ENCODE measurements at places on chromosomes 3 and 15. TPM values are rescaled to one million over a fixed set of nuclear protein-coding genes. Genes with fewer than 3 reads are reported as not detected.

Gene DLEC1
- 1.2 TPM for total RNA-seq

Gene SOX14
- 0.30 TPM for total RNA-seq

Gene CLSTN2
- 20.7 TPM for total RNA-seq

DNA sequence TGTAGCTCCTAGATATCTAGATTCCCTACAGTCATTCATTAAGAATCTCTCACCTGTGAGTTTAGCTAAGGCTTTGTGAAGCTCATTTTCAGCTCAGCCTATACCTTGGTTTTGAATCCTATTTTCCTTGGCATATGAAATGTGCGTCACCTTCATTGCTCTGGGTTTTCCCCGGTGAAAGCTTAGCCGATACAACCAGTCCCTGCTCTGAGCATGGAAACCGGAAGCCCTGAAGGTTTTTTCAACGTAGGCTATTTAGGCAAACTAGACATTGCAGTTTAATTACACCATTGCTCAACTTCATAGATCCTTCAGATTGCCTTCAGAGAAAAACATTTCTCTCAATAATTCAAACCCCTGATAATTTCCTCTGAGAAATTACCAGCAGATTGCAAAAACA, 206.8 kb upstream of the TPRG1 start:
- no peak overlapping the region for H3K4me3 ChIP-seq
- no peak overlapping the region for H3K27ac ChIP-seq
- no peaks in the 10 kb centered on the region for H3K36me3 ChIP-seq
- H3K4me1 ChIP-seq = no peaks in the 10 kb centered on the region

GRCh38 chr15:40543082-40543481, 21.8 kb downstream of the CCDC32 start:
- no peak for DNase-seq
- H3K4me1 ChIP-seq = peaks cover 8% of the 10 kb centered on the region
- no peaks in the 10 kb centered on the region for H3K27me3 ChIP-seq
- H3K27ac ChIP-seq = no peak overlapping the region

DNA sequence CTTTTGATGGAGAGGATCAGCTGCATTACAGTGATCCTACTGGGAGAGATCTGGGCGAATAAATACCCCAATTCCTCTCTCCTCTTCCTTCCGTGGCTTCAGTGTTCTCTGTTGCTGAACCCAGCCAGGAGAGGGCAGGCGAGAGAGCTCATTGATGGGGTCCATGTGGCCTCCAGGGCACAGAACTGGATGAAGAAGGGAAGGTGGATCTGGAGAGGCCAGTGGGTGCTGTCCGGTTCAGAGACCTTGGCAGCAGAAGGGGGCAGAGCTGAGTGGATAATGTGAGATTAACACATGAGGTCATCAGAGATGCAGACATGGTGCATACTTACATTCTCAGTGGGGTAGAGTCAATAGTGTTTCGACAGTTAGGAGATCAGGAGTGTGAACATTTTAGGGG, 193.6 kb downstream of the CLSTN2 start:
- no peak overlapping the region for H3K4me3 ChIP-seq
- no peak overlapping the region for H3K27ac ChIP-seq
- DNase-seq = no peak
- no peaks in the 10 kb centered on the region for H3K36me3 ChIP-seq

GRCh38 chr3:29690686-29691353, 409.9 kb downstream of the RBMS3 start:
- H3K4me3 ChIP-seq = no peak overlapping the region
- H3K27me3 ChIP-seq = no peaks in the 10 kb centered on the region
- DNase-seq = no peak
- H3K36me3 ChIP-seq = no peaks in the 10 kb centered on the region

Gene MAGI1
- 86.3 TPM for total RNA-seq

DNA sequence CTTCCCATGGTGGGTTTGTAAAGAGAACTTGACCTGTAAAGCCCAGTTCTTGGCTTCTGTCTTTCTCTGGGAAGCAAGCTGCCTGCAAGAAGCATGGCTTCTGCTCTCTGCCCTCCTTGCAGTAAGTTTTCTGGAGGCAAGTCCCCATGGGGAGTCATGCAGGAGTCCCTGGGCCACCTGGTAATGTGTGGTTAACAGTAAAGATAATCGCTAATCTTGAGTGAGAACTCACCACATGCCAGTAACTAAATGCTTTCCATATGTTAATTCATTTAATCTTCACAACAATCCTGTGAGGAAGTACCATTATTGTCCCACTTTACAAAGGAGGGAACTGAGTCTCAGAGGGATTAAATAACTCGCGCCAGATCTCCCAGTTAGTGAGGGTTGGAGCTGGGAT, 4.2 kb downstream of the CAPN3 start:
- H3K27ac ChIP-seq = no peak overlapping the region
- H3K27me3 ChIP-seq = no peaks in the 10 kb centered on the region
- H3K4me3 ChIP-seq = no peak overlapping the region
- DNase-seq = no peak

GRCh38 chr3:40044487-40044886, 235.1 kb downstream of the MYRIP start:
- no peak overlapping the region for H3K27ac ChIP-seq
- DNase-seq = no peak
- no peaks in the 10 kb centered on the region for H3K4me1 ChIP-seq
- H3K27me3 ChIP-seq = no peaks in the 10 kb centered on the region
- H3K36me3 ChIP-seq = no peaks in the 10 kb centered on the region
- H3K4me3 ChIP-seq = no peak overlapping the region

DNA sequence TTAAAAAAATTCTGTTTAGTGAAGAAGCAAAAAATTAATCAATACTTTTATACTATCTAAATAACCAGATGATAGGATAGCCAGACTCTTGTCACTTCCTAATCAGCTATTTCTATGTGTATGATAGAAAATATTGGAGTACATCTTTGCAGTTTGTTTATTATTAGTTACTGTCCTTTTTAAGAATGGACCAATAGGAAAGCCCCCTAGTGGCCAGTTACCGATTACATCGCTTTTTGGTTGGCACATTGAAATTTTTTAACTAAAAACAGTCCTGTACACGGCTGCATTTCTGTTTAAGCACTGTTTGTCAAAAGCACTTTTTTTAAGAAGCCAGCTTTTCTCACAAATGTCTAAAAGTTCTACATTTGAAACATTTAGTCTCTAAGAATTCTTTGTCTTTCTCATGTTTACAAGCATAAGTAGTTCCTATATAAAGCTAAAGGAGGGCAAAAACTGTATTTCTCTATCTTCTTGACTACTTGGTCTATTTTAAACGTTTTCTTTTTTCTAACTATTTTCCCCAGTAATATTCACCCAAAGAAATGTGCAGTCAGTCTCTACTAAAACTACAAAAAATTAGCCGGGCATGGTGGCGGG, 253.2 kb upstream of the LRTM1 start:
- peak; percentile 35 for DNase-seq
- H3K27ac ChIP-seq = no peak overlapping the region
- H3K36me3 ChIP-seq = no peaks in the 10 kb centered on the region
- H3K4me1 ChIP-seq = no peaks in the 10 kb centered on the region

- peak overlapping the region; percentile 73 for H3K4me3 ChIP-seq
- H3K27ac ChIP-seq = peak overlapping the region; percentile 100
- H3K27me3 ChIP-seq = no peaks in the 10 kb centered on the region
- H3K36me3 ChIP-seq = no peaks in the 10 kb centered on the region
These were observed 92.1 kb upstream of the CHD2 start for GRCh38 chr15:92807971-92808571.

DNA sequence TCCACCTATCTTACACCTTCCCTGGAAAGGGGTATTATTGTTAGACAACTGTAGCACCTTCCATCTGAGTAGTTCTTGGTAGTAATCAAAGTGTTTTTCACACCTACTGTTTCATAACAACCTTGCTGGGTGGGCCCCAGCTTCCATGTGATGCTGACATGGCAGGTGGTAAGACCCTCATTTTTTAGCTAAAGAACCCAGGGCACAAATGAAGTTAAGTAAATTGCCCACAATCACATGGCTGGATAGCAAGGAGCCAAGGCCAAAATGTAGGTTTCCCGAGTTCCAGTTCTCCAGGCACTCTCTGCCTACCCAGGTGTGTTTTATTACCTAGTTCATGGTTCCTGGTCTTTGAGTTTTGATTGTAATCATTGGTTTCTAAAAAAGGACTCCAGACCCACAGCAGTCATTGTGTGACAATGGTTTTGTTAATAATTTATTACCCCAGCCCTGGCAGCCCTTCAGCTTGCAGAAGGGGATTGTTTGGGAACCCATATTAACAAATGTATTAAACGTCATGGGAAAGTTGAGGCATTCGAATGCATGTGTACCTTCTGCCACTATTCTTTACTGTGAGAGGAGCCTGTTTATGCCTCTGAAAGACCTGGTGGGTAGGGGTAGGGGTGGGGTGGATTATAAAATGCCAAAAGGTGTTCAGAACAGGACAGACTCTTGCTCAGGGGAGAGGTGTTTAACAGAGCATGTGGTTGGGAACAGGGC, 222.2 kb upstream of the BHLHE40 start:
- H3K27ac ChIP-seq = no peak overlapping the region
- no peaks in the 10 kb centered on the region for H3K4me1 ChIP-seq
- H3K36me3 ChIP-seq = no peaks in the 10 kb centered on the region
- H3K4me3 ChIP-seq = no peak overlapping the region
- DNase-seq = no peak
- H3K27me3 ChIP-seq = no peaks in the 10 kb centered on the region

DNA sequence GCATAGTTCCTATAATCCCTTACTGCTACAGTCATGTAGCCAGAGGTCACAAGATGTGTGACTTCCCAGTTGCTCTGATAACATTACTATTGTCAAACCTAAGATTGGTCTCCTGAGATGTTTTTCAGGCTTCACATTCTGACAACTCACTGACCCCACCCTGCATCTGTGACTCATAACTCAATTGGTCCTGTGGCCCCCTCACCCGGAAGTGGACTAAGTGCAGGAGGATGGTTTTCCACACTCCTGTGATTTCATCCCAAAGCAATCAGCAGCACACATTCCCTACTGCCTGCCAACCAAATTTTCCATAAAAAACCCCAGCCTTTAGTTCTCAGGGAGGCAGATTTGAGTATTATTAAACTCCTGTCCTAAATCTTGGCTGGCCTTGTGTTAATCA, 564.9 kb upstream of the ZNF385D start:
- H3K36me3 ChIP-seq = no peaks in the 10 kb centered on the region
- DNase-seq = no peak
- no peak overlapping the region for H3K4me3 ChIP-seq
- H3K27me3 ChIP-seq = no peaks in the 10 kb centered on the region
- H3K4me1 ChIP-seq = no peaks in the 10 kb centered on the region

DNA sequence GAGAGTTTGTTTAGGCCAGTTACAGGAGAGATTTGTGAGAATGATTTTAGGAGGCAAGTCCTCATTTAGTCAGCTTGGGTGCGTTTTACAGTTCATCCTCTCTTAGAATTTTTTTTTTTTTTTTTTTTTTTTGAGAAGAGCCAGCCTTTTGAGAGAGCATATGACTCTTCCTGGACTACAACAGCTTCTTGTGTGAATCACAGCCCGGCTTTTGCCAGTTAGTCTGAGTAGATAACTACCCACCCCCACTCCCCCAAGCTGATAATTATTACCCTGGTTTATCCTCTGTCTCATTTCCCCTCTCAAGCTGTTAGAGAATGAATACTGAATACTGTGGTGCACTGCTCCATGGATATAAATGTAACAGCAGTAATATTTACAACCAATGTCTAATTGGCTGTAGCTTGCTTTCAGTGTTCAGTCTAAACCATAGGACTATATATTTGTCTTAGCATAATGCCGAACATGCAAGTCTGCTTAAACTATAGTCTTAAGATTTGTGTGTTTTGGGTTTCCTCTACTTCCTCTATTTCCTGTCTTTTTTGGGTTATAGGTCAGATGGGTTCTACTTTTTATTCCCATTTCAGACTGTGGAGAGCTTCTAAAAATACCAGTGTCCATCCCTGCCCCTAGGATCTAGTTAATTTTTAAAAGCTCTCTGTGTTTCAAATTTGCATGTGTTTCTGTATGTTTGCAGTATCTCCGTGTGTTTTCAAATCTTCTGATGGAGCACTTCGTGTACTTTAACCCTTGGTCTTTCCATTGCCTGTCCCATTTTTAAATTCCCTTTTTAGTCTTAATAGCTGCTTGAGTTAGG, 8.0 kb downstream of the CHD2 start:
- H3K27ac ChIP-seq = peak overlapping the region; percentile 100
- H3K27me3 ChIP-seq = no peaks in the 10 kb centered on the region
- peaks cover 7% of the 10 kb centered on the region for H3K36me3 ChIP-seq

Gene ARNT2
- total RNA-seq = 78.6 TPM

DNA sequence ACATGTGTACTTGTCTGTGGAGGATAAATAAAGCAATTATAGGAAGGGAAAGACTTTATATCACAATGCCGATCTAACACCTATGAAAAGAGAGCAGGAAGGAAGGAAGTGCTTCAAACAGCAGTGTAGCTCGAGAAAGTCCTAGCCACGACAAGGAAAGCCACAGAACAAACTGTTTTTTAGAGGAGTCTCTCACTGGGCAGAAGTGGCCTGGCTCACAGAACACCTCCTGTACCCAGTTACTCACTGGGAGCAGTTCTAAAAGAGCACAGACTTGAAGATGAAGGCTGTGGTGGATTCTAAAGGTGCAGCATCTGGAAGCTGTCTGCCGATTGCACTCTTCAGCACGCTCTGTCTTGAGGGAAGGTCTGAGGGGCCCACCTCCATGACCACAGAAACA, 248.8 kb upstream of the ATP11B start:
- H3K36me3 ChIP-seq = no peaks in the 10 kb centered on the region
- H3K4me3 ChIP-seq = no peak overlapping the region
- H3K27me3 ChIP-seq = no peaks in the 10 kb centered on the region
- no peak overlapping the region for H3K27ac ChIP-seq
- no peaks in the 10 kb centered on the region for H3K4me1 ChIP-seq

Gene CFAP161
- 5.4 TPM for total RNA-seq

- no peak for DNase-seq
- H3K4me1 ChIP-seq = no peaks in the 10 kb centered on the region
- peak overlapping the region; percentile 45 for H3K27ac ChIP-seq
- no peaks in the 10 kb centered on the region for H3K36me3 ChIP-seq
- H3K27me3 ChIP-seq = no peaks in the 10 kb centered on the region
These were observed 34.7 kb downstream of the RPL22L1 start for GRCh38 chr3:170835336-170835735.

Gene ADCY5
- total RNA-seq = 56.7 TPM

GRCh38 chr3:178352326-178353005, 183.8 kb upstream of the KCNMB2 start:
- DNase-seq = peak; percentile 57
- no peak overlapping the region for H3K27ac ChIP-seq
- H3K4me3 ChIP-seq = no peak overlapping the region
- H3K27me3 ChIP-seq = no peaks in the 10 kb centered on the region
- no peaks in the 10 kb centered on the region for H3K4me1 ChIP-seq
- H3K36me3 ChIP-seq = no peaks in the 10 kb centered on the region

GRCh38 chr15:81278306-81279029, 45.5 kb downstream of the STARD5 start:
- H3K27me3 ChIP-seq = no peaks in the 10 kb centered on the region
- no peak overlapping the region for H3K27ac ChIP-seq
- no peak overlapping the region for H3K4me3 ChIP-seq
- peaks cover 3% of the 10 kb centered on the region for H3K36me3 ChIP-seq
- peaks cover 7% of the 10 kb centered on the region for H3K4me1 ChIP-seq
